NCI-H748 treated with DMSO at 0.1 percent for 48 hours (cell line): ENCODE measurements at places on chromosomes 16 and 17.

DNA sequence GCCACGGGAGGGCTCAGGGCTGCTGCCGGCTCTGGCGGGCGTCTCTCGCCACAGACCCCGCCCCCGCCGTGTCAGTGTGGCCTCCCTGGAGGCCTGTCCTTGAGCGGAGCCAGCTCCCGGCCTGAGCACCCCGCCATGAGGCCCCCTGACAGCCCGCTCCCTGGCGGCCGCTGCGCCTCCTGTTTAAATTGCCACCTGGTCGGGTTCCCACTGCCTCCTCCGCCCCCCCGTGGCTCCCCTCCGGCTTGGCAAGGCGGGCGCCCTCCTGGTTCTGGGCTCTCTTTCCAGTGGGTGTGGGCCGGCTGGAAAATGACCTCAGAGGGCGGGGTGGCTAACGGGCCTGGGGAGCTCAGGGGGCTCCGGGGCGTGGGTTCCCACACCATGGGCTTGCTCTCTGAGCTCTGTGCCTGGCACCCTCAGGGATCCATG is 42.1 kb upstream of the SSTR5 start:
- DNase-seq, result no peak

GRCh38 chr17:78838574-78839005 is 2.0 kb downstream of the USP36 start:
- no peak for DNase-seq

GRCh38 chr17:29163563-29163962 is 16.6 kb downstream of the MYO18A start:
- no peak for DNase-seq

GRCh38 chr17:8448310-8448709 is 12.6 kb downstream of the NDEL1 start:
- DNase-seq, result no peak

- no peak for DNase-seq
Observed at GRCh38 chr16:6019490-6019991, 921.9 kb upstream of the EEF2KMT start.

- DNase-seq, result no peak
Observed at GRCh38 chr16:351804-352520, 561 bp downstream of the AXIN1 start.

DNA sequence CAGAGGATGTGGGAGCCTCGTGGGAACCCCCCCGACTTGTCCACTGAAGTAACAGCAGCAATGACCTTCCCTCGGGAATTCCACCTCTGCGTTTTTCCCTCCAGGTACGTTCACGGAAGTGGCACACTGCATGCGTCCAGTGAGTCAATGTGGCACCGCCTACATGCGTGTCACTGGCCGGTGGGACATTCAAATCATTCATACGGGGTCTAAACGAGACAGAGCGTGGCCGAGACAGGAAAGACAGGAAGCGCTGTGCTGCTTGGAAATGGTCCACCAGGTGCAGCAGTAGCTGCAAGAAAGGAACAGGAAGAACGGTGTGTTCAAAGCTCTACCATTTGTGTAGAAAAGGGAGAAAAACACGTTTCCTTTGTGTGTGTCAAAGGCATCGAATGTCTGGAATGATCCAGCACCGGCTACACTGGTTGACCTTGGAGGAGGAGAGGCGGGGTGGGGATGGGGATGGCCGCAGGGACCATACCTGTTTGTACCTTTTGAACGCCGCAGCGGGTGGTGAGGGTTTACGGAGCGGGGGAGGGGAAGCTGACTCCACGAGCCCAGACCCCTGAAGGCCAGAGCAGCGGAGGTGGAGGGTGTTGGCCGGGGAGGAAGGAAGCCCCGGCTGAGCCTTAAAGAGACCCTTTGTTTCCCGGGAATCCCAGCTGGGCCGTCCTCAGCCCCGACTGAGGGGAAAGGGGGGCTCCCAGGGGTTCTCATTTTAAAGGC is 1.7 kb upstream of the PGAP6 start:
- peak; percentile 6 for DNase-seq

DNA sequence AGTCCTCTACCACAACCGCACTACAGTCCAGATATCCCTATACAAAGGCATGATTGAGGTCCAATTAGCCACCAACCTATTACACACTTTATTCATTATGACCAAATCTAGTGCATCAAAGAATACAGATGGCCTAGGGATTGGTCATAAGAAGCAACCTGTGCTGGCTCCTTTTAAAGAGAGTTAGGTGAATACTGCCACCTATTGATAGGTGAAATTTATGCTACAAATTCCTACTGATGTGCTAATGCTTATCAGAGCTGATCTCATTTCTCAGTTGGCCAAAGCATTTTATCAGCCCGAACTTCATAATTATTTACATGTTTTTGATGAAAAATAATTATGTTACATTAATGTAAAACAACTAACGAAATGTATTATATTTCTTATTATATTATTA is 166.3 kb downstream of the ANKFN1 start:
- DNase-seq, result peak; percentile 8

GRCh38 chr17:42065201-42065600 is 14.8 kb upstream of the C17orf113 start:
- DNase-seq, result no peak

GRCh38 chr16:16019488-16019887 is 70.1 kb downstream of the ABCC1 start:
- DNase-seq, result no peak

DNA sequence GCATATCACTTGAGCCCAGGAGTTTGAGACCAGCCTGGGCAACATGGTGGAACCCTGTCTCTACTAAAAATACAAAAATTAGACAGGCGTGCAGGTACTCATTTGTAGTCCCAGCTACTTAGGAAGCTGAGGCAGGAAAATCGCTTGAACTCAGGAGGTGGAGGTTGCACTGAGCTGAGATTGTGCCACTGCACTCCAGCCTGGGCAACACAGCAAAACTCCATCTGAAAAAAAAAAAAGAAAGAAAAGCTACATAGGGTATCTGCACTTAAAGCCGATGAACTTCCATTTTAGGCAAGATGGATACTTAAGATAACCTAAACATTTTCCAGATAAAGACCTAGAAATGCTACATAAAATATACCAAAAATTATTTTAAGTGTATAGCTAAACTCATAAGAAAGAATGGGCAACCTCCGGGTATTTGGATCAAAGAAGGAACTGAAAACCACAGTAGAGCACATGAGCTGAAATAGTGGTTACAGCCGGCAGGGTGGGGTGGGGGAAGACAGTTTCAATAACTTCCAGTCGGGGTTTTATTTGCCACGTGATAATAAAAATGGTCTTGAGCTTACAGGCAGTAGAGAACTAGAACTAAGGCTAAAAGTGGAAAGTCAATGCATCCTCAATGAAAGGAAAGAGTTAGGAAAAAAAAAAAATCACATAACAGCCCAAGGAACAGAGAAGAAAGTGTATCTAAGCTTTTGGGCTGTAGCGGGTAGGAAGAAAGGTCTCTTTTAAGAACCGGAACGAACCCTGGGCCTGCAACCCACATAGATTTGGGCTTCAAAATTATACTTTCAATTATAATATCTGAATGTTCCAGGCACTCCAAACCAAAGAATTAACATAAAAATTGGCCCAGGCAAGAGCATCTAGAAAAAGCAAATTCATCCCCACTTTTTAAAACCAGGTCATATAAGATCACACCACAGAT is 53.1 kb downstream of the CFDP1 start:
- DNase-seq, result no peak

- DNase-seq, result no peak
Observed at GRCh38 chr16:89741342-89742014, 20.1 kb downstream of the ZNF276 start.

DNA sequence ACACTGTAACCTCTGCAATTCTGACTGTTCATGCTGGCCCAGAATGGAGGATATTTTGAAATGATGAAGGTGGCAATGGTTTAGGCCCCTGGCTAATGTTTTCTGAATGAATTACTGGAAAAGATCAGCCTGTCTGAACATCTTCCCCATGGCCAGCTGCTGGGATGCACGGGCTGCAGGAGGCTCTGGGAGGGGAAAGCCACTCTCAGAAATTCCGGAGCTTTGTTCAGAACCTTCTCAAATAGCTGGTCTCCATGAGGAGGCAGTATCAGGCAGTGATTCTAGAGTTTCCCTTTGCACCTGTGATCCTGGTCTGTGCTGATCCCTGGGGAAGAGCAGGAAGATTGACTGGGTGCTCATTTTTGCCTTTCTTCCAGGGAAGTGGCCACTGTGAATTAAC is 5.0 kb downstream of the SLC6A2 start:
- no peak for DNase-seq

GRCh38 chr17:43846963-43847371 is at the start of gene CD300LG:
TSS of gene CD300LG (plus strand) at chr17:43847176. CDS start at chr17:43847217, 41 bp downstream.
- no peak for DNase-seq

- DNase-seq, result no peak
Observed at GRCh38 chr16:58085584-58086251, 43.5 kb downstream of the CFAP20 start.

- no peak for DNase-seq
Observed at GRCh38 chr16:66013486-66013885, 353.0 kb upstream of the CDH5 start.

- no peak for DNase-seq
Observed at GRCh38 chr16:15671530-15672117, 21.6 kb downstream of the NDE1 start.

- peak; percentile 82 for DNase-seq
Observed at GRCh38 chr17:42548070-42548837, 4.5 kb upstream of the HSD17B1 start.

- no peak for DNase-seq
Observed at GRCh38 chr17:57920916-57921703, 34.1 kb downstream of the CUEDC1 start.

- no peak for DNase-seq
Observed at GRCh38 chr16:72128701-72129100, 35.1 kb downstream of the DHX38 start.

DNA sequence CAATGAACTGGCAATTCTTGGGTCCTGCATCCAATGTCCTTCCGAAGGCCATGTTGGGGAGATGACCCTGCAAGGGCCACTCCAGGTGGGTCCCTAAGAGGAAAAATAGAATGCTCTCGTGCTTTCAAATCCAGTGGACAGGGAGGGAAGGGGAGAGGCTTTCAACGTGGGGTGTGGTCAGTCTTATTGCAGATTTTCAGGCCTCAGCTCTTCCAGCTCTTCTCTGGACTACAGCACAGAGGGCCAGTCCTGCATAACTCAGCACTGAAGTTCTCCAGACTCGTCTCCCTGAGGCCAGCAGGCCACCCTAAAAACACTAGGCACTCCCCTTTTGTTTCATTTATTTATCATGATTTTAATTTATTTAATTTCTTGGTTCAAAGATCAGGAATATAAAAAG is 43.1 kb downstream of the SRL start:
- no peak for DNase-seq

GRCh38 chr16:83513008-83513755 is 294.6 kb upstream of the HSBP1 start:
- no peak for DNase-seq

DNA sequence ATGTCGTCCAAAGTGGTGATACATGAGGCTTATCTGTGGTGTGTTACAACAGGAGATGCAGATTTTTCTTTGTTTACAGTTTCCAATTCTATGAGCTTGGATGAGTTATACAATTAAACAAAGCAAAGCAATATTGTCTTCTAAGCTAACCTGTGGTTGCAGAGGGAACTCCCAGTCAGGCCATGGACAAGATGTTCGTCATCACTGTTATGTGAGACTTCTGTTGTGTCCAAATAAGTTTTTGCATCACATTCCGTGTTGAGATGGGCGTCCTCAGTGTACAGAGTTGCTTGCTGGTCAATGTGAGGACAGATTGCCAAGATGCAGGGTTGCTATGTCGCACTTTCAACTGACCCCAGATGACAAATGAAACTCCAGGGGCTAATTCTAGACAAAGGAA is 189.3 kb downstream of the IRF8 start:
- no peak for DNase-seq

GRCh38 chr16:10938321-10938720 is 3.9 kb downstream of the DEXI start:
- no peak for DNase-seq

GRCh38 chr17:42002792-42003301 is 14.4 kb downstream of the DNAJC7 start:
- DNase-seq, result no peak

DNA sequence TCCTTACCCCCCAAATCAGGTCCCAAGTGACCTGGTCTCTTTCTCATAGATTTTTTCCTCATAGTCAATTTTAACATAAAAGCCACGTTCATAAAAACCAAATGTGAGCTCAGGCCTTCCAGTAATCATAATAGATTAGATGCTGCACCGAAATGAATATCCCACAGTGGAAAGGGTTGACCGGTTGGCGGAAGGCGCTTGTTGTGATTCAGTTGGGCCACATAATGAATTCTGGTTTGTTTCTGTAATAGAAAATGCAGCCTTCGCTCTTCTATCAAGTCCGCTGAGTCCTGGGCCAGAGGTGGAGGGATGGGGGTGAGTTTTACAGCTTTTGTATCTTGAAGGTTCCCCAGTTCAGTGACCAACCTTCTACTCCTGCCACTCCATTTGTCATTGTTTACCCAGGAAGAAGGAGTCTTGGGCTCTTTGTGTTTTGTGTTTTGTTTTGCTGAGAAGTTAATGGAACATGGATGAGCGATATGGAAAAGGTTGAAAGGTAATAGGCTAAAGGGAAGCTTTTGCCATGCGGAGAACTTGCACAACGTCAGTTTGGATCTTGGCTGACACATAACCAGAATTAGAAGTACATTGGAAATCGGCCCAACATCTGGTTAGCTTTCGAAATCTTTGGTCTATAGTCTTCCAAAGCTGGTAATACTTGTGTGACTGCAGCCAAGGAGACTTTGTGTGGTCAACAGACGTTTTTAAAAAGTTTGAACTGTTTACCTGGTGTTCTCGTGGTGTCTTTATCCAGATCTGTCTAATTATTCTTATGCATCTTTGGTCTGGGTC is 89.5 kb downstream of the CLEC16A start:
- no peak for DNase-seq

DNA sequence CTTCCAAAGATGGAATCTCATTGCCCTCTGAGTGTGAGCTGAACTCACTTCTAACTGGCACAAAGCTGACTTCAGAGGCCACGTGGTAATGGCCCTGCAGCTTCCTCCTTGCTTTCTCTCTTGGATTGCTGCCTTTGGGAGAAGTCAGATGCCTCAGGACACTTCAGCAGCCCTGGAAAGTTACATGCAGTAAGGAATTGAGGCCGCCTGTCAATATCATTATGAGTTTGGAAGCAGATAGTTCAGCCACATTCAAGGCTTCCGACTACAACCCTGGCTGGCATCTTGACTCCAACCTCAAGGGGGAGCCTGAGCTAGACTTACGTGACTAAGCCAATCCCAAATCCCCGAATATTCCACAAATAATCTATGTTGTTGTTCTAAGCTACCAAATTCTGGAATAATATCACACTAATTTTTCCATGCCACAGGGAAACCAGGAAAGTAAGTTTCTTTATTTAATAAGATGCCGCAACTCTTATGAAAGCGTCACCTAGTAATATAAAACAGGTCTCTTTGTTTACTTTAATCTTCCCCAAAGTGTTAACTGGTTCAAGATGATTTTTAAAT is 13.6 kb downstream of the CEP20 start:
- DNase-seq, result no peak
